ENCODE measurements at places on chromosomes 7 and 10. TPM values are rescaled to one million over a fixed set of nuclear protein-coding genes. Genes with fewer than 3 reads are reported as not detected.

DNA sequence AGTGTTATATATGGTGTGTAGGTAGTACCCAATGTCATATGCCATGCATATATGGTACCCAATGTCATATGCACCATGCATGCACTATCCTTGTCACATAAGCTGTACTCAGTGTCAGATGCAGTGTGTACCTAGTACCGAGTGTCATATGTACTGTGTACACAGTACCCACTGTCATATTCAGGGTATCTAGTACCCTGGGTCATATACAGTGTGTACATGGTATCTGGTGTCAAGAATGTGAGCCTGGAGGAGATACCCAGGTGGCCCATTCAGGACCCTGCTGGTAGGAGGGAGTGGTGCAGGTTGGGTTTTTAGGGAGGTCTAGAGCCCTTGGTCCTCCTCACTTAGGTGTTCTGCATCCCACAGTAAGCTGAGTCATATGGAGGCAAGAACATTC is 1.8 kb downstream of the ZMYND11 start:
- peak; percentile 57 for DNase-seq

- DNase-seq = peak; percentile 26
Measured at GRCh38 chr10:45514291-45515270, 140.6 kb downstream of the ALOX5 start.

DNA sequence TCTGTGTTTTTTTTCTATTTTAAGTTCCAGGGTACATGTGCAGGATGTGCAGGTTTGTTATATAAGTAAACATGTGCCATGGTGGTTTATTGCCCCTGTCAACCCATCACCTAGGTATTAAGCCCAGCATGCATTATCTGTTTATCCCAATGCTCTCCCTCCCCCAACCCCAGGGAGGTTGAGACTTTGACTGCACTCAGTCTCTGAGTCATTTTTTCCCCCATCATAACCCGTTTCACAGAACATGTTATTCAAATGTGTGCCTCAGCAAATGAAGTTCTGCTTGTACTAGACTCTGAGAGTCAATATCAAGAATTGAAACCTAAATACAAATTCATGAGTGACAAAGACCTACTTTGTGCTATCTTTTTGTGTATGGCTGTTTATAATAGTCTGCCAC is 70.0 kb upstream of the CYP26C1 start:
- DNase-seq = peak; percentile 35

CCZ1 gene
- 97.0 TPM for total RNA-seq

Measured in GM23248 (cell line).